ENCODE measurements at places on chromosomes 1 and 21.

DNA sequence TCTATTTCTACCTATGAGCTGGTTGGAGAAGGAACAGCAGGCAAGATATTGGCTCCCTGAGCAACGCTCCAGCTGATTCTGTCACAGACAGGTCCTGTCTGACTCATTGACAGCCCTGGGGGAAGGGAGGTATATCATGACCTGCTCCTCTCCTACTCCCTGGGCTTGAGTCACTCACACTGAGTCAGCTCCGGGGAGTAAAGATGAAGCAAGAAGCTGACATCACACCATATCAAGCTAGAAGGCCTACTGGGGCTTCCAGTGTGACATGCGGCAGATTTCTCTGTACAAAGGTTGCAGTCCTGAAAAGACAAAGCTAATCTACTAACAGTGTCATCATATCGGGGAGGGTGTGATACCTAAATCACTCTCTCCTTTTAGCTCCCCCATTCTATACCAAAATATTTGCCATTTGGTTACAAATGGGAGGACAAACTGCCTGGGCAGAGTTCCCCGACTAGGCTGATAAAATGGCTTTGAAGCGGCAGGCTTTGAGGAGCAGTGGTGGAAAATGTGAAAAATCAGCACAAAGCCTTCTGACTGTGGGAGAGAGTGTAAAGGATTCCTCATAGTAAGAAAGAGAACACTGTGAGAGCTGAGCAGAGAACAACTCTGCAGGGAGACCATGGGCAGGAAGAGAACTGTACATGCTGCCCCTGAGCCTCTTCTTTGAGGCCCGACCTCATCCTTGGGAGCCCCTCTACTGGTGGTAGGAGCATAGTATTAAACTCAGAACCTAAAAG lies 15.5 kb downstream of the PI4KB start:
- no peak for DNase-seq

DNA sequence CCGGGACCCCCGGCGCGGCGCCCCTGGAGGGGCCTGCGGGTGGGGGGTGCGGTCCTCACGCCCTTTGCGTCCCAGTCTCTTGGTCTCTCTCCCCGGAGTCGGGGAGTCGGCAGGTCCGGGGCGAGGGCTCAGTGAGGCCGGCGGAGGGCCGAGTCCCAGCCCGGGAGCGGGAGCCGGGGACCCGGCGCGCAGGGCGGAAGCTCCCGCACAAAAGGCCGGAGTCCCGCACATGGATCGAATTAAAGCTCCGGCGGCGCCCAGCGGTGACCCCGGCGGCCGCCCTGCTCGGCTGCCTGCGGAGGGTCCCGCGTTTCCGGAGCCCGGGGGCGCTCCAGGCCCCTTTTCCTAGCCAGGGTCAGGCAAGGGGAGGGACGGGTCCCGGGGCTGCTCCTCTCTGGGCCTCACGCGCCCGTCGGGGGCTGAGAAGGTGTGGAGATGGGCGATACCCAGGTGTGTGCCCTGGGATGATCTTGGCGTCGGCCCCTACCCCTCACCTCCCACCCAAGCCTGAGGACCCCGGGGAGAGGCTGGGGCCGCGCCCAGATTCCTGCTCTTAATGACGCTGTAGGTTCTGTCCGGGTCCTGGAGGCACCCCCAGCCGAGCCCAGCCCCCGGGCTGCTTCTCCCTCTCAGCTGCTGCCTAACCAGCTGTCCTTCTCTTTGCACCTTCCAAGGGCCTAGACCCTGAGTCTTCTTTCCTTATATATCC lies 512 bp downstream of the FBLIM1 start:
- no peak for DNase-seq

DNA sequence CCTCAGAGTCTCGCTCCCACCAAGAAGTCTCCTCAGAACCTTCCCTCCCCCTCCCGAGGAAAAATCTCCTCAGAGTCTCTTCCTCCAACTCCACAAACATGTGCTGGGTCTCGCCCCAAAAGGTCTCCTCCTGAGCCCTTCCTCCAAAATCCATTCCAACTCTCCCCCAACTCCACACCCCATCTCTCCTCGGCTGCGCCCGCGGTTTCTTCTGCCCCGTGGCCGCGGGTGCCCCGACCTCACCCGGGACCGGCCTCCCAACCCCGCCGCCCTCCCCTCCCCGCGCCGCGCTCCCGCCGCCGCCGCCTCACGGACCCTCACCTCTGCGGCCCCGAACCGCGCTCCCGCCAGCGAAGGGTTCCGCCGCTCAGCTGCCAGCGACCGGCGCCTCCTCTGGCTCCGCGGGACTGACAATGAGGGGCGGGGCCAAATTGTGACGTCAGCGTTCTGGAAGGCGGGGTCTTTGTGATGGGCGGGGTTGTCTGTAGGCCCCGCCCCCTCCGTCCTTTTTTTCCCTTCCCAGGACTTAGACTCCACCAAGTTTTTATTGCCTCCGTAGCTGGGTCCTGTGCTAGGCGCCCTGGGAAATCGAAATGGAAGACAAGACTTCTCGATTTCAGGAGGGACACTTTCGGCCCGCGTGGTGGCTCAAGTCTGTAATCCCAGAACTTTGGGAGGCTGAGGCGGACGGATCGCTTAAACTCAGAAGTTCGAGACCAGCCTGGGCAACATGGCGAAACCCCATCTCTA lies at the start of gene LUZP1:
Gene LUZP1, minus strand, starts transcription at position 412 of the 750 bp plus-strand sequence.
- no peak for DNase-seq

DNA sequence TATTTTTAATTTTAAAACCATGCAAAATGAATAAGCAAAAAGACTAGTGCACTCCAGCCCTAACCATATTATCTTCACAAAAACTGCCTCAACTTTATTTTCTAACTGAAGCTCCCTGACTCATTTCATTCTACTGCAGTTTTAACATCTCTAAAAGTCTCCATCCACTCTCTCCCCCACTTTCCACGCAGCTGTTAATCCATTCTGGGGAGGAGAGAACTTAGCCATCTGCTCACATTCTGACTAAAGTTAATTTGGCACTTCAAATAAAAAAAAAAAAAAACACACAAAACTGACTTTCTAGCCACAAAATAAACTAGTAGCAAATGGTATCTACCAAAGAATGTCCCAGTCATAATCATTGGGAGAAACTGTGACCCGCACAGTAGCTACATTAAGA lies 5.4 kb upstream of the MYBPHL start:
- no peak for DNase-seq

GRCh38 chr1:28928314-28928941 lies 14.1 kb downstream of the EPB41 start:
- DNase-seq, result no peak

Data from glomerular endothelial cell (primary cell).